ENCODE measurements at places on chromosomes 2 and 18.

GRCh38 chr2:134231965-134232340, 21.9 kb upstream of the MGAT5 start:
- peak; percentile 60 for DNase-seq

DNA sequence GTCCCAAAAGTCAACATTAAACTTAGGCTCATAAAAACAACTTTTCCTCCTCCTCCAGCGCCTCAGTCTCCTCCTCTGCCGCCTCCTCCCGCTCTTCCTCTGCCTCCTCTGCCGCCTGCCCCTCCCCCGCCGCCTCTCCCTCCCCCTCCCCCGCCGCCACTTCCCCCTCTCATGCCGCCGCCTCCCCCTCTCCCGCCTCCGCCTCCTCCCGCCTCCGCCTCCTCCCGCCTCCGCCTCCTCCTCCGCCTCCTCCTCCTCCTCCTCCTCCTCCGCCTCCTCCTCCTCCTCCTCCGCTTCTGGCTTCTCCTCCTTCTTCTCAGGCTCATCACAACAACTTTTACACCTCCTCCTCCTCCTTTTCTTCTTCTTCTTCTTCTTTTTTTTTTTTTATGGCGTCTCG, 599.9 kb downstream of the TMEM182 start:
- no peak for DNase-seq

- DNase-seq: no peak
These were observed 6.5 kb downstream of the GLS start for GRCh38 chr2:190887089-190887488.

- DNase-seq: no peak
These were observed 28.2 kb upstream of the PRLH start for GRCh38 chr2:237538001-237538720.

DNA sequence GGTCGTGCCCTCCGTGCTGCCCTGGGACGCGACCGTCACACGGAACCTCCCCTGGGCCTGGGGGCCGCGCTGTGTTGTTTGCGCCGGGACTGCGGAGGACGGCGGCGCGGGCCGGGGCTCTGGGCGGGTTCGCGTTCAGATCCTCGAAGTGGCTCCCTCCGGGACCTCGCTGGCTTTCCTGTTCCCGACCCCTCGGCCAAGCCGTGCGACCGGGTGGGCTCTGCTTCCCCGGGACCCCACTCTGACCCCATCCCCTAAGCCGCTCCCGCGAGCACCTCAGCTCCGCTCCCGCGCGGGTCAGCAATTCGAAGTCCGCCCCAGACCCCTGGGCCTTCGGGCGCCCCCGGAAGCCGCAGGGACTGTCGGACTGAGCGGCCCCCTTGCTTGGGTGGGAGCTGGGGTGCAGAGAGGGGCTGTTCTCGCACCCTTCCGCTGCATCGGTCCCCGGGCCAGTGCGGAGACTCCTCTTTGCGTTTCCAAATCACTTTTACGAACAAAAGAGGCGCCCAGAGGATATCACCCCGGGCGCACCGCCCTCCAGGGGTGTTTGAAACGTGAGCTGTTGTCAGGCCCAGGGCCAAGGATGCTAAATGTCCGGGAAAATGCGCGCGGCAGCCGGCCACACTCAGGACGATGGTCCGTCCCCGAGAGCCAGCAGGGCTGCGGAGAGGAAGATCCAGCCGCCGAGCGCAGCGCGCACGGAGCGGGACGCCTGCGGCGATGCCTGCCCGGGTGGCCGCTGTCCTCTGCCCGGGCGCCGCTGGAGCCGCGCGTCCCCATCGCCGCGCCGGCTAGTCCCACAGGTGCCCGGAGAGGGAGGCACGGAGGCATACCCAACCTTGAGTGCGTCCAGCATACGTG, 73.5 kb downstream of the ZCCHC2 start:
- DNase-seq: peak; percentile 36

GRCh38 chr2:102735416-102736109, 26.3 kb upstream of the TMEM182 start:
- no peak for DNase-seq

DNA sequence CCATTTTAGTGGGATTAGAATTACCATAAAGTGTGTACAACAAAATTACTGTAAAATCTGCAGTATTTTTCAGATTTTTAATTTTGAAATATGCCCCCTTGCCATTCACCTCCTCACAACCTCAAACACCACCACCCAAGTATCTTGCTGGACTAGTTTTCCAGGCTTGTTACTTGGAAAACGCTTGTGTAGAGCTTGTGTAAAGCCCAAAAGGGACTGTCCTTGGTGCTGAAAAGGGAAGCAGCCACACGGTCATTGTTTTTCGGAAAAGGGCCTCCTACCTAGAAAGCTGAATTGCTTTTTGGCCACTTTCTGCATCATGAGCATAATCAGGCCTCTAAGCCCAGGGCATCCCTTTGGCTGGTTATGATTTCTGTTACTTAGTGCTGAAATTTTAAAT, 563.4 kb downstream of the LRRTM4 start:
- DNase-seq: no peak

GRCh38 chr2:119736021-119736420, 23.7 kb upstream of the PTPN4 start:
- no peak for DNase-seq

GRCh38 chr2:54059504-54059903, 55.9 kb upstream of the ACYP2 start:
- DNase-seq: peak; percentile 21

DNA sequence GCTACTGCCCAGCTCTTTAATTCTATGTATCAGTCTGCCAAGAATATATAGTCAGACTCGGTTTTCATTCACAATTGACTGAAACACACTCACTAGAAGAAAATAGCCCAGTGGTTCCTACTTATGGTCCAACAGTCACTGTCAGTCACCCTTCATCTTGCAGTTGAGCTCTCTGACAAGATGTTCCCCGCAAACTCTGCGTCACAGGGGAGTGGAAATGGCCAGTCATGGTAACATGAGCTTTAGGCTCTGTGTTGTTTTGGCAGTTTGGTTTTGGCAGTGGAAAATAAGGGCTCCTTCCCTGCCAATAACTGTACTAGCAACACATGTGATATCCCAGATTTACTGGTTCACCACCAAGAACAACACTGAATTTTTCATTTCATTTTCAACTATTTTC, 122.5 kb downstream of the PRPF40A start:
- DNase-seq: peak; percentile 15

DNA sequence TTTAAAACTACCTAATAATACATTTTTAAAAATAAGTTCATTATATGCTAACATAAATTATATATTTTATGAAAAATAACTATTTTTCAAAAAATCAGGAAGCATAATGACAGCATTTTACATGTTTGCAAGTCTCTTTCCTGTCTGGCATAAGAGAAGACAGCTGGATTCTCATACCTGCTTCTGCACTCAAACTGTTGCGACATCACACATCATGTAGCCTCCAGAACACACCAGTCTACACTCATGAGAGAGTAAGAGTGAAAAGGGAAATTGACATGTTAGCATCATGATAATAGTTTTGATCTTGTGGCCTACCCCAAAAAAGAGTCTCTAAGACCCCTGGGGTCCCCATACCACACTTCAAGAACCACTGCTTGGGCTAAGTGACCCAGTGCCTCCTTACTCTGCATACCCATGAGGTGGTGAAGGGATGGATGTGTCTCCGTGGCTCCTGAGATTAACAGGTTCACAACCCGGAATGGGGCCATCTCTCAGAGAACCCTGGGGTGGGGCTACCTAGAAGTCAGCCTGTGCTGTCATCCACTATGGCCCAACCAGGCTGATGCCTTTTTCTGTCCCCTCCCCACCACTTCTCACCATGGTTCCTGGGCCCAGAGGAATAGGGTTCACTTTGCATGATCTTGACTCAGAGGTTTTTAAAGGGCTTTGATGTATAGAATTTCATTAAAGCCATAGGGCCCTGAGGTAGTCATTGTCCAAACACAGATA, 102.6 kb upstream of the DAPL1 start:
- no peak for DNase-seq

DNA sequence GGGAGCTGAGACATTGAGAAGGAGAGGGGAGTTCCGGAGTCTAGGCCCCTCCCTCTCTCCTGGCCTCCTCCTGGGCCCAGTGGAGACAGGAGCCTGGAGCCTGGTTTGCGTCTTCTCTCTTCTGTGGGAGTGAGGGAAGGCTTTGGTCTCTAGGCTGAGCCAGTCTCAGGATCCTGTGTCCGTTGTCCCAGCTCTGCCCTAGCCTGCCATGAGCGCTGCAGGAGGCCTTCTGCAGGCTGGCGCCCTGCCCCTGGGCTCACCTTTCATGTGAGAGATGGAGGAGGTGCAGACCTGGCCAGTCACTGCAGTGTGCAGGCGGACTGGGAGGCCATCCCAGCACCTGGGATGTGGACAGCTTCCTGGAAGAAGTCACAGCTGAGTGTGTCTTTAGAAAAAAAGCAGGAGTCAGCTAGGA, 8.7 kb downstream of the IMPA2 start:
- no peak for DNase-seq

GRCh38 chr2:188076149-188077056, 215.3 kb upstream of the GULP1 start:
- DNase-seq: no peak

DNA sequence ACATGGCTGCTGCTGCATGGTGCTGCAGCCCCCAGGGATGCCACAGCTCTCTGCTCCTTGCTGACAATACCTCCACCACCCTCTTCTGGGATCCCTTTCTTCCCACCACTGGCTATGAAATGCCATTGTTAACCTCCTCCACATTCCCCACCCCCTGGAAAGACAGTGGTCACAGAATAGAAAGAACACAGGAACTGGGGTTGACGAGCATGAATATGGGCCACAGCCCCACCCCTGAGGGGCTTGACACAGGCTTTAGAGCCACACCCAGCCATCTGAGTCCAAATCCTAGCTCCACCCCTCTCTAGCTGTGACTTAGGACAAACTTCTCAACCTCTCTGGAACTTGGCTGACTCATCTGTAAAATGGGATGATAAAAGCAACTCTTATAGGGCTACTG, 47.3 kb downstream of the TMEM163 start:
- no peak for DNase-seq

DNA sequence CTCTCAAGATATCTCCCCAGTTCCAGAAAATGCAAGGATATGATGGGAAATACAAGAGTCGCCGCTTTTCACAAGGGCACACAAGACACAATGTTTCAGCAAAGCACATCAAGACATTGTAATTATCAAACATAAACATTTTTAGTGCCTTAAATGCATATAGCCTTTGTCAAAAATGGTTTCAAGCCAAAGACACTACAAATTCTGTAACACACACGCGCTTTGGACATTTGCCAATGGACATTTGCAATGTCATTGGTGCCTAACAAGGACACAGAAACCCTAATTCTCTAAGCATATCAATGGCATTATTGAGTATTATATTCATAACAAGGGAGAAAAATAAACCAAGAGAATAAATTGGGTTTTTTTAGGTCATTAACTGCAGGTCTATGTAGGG, 16.1 kb downstream of the ADD2 start:
- no peak for DNase-seq

GRCh38 chr2:10035053-10035422, 8.3 kb upstream of the KLF11 start:
- DNase-seq: no peak

- DNase-seq: peak; percentile 29
These were observed 227.7 kb downstream of the RPIA start for GRCh38 chr2:88919087-88919738.

GRCh38 chr18:44325903-44326635, 354.6 kb upstream of the SETBP1 start:
- DNase-seq: peak; percentile 39

GRCh38 chr18:68409576-68409975, 305.3 kb downstream of the TMX3 start:
- DNase-seq: no peak

DNA sequence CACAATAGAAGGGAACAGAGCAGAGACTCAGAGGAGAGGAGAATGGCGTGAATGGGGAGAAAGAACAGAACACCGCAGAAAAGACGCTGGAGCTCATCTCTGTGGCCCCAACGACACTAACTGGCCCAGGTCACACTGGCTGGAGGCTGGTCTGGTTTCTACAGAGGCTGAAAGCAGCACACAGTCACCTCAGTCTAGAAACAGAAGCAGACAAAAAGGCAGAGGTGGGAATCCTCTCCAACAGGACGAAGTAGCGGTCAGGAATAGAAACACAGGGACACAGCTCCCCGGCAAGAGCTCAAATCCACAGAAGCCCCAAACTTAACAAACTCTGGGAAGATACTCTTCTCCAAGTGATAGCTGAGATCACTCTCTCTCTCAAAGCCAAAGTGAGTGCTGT, 9.2 kb downstream of the SLC66A2 start:
- DNase-seq: no peak

GRCh38 chr2:159612255-159612901, 4.0 kb downstream of the BAZ2B start:
- DNase-seq: no peak

DNA sequence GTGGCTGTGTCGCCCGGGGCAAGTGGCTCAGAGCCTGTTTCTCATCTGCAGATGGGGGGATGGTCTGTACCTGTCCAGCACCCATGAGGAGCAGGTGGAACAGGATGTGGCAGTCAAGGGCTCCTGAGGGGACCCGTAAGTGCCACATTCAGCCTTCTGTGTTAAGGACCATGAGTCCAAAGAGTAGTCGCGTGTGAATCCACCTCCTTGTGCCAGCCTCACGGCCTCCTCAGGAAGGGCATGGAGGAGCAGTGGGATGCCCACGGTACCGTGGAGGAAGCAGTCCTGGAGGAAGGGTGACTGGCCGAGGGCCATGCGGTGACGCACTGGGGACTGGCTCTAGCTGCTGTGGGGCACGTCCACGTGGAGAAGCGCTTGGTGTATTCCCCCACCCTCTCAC, 61.1 kb downstream of the ODC1 start:
- DNase-seq: no peak

DNA sequence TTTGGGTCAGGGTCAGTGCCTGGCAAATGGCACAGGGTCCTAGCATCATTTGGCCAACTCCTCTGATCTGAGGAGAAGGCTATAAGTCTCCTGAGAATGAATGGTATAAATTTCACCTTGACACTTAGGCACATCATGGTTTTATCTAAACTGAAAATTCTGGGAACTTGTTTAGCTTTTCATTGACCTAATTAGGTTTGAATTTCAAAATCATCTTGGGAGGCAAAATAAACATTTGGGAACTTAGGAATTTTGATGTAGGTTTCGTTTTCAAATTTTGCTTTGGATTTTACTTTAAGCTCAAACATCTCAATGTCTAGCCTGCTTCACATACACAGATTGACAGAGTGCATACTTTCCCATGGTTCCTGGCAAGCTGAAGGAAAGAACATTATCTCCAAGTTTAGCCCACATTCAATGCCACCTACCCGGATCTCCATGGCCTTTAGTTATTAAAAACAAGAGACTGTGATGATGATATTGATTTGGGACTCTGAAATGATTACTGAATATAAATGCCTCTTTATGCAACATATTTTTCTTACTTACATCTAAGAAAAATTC, 44.5 kb downstream of the MYOM1 start:
- DNase-seq: no peak

DNA sequence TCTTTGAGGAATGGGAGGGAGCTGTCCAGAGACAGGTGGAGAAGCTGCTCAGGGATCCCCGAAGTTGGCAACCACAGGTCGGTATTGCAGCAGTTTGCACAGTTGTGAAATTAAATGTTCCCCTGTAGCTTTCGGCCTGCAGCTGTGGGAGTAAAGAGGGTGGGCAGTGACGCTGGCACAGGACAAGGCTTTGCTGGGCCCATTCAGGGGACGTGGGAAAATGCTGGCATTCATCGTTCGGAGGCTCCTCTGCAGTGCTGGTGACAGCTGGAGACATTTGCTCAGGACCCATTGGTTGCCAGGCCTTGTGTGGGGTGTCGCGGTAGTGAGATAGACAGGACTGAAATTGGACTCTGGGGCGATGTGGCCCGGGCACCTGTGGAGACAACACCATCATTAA, 173.7 kb downstream of the MYCN start:
- DNase-seq: no peak

GRCh38 chr18:38688416-38688815, 1122.8 kb upstream of the CELF4 start:
- DNase-seq: no peak
